Right atrium auricular region (tissue), 2 donors: ENCODE measurements at places on chromosomes 3 and 15. TPM values are rescaled to one million over a fixed set of nuclear protein-coding genes. Genes with fewer than 3 reads are reported as not detected.

DNA sequence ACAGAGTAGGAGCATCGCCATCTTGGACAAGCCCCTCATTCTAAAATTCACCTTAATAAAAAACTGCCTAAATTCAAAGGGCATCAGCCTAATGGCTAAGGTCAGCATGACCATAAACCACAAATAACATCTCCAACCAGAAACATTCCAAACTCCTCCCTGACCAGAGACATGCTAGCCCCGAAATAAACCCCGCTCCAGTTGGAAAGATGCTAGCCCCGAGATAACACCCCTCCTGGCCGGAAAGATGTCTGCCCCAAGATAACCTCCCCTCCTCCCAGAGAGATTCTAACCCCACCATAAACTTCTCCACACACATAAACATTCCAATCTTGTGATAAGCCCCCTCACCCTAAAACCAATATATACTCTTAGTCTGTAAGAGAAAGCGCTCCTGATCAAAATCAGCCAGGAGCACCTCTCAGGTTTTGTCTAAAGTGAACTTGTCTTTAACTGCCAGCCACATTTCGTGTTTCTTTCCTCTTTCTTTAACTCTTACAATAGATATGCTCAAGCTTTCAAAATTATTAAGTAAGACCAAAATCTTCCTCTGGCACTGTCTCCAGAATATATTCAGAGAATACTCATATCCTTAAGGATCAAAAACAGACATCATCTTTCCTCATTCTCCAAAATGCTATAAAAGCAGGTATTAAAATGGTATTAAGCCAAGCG is 104.1 kb downstream of the GSK3B start:
- no peak for DNase-seq

DNA sequence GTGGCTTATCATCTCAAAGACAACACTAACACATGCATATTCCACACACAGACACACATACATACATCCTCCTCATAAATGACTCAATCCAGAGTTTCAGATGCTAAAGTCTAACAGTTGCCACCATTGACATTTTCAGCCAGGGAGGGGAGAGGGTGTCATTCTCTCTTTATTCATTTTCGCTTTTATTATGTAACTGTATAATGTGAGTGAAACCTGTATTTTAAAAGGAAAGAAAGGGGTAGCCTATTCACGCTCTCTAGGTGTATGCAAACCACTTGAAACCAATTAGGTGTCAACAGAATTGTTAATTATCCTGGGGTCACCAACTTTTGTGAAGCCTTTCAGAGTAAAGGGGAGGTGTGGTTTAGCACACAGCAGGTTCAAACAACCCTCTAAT is 1282.9 kb downstream of the ROBO2 start:
- DNase-seq, result no peak

DNA sequence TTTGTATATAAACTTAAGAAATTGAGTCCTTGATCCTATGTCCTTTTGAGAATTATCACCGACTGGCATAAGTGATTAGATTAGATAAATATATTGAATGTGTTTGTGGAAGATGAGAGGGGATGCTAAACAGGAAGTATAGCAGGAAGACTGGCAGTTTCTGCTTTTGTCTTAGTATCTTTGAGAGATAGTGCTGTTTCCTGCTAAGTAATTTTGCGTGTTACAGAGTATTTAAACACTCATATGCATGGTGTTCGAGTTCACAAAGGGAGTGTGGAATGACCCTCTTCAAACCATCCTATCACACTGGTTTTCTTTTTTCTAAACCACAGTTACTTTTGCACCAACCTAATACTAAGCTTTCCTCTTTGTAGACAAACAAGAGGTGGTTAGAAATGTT is 106.0 kb downstream of the KLHL25 start:
- DNase-seq, result no peak

DNA sequence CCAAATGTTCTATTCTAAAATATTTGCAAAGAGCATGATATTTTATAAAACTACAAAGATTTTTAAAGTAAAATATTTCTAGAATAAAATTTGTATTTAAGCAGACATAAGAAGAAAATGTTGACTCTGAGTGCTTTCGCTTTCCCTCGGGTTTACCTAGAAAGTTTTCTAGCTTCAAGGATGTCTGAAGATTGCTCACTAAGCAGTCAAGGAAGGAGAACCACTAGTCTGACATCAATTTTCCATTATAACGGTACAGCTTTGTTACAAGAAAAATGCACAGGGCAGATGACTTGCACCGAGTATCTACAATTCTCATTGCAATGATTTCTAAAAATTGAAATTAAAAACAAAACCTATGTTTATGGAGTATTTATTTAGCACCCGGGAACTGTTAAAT is 14.2 kb downstream of the GPR15 start:
- DNase-seq, result no peak

IL5RA gene
- total RNA-seq, result 0.51 TPM

GRCh38 chr3:150972366-150973071 is at the start of gene CLRN1:
CLRN1 (minus strand) TSS chr3:150972727; CDS start chr3:150972708, 19 bp downstream.
- DNase-seq, result no peak

GRCh38 chr3:77381431-77381830 is 341.5 kb downstream of the ROBO2 start:
- DNase-seq, result no peak
